CD4-positive, alpha-beta T cell treated with Interleukin-15 for 1 hour (primary cell): ENCODE measurements at places on chromosomes 3 and 15.

DNA sequence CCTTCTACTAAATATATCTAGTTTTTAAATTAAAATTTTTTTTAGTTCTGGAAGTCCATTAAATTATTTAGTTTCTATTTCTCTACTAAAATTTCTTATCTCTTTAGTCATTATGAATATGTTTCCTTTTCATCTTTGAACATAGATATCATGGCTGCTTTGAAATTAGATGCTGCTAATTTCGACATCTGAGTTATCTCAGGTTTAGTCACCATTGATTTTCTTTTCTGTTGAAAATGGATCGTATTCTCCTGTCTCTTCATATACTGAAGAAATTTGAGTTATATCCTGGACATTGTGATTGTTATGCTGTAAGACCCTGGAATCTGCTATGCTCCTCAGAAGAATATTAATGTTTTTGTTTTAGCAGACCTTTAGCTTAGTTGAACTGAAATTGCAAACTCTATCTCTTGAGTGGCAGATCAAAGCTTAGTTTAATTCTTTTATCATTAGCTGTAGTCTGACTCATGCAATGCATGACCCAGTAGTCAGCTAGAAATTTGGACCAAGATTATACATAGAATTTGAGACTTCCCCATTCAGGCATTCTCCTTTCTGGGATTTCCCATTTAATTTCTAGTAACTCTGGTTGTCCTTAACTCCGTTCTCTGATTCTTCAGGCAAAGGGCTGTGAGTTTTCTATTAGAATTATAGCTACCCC is 439.8 kb upstream of the IL12A start:
- no peak for DNase-seq

DNA sequence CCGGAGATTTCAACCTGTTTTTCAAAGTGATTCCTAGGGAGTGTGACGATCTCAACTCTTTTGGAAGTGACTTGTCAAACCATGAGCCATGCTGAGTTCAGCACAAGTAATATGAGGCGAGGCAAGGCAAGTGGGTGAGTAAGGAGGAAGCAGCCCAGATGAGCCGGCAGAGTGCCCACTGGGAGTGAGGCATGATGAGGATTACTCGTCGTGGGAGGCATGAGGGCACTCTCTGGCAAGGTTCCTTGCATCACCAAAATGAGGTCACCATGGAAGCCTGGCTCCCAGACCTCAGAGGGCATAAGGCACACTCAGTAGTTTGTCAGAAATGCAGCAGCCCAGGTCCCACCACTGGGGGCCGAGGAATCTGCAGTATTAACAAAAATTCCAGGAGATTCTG is 636.1 kb downstream of the MAGI1 start:
- no peak for DNase-seq

DNA sequence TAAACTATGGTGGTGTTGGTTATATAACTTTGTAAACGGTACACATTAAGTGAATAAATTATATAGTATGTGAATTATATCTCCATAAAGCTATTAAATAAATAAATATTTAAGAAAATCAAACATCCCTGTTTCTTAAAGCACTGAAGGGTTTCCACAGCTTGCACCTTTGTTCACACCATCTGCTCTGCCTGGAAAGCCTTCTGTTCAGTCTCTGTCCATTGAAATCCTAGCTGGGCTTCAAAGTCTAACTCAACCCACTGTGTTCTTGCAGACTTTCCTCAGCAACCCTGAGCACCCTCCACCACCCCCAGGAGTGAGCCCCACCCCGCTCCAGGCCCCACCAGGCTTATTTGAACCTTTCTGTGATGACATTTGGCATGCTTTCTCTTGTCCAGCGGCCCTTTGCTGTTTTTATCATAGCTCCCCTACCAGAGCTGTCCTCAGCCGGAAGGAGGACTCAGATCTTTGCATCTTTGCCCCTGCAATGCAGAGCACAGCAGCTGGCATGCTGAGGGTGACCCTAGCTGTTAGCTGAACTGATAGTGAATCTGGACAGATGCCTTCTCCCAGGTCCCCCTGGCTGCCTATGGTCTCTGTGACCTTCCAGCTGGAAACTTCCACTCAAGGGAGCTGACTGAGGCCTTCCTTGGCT is 105.2 kb downstream of the DAPK2 start:
- no peak for DNase-seq

DNA sequence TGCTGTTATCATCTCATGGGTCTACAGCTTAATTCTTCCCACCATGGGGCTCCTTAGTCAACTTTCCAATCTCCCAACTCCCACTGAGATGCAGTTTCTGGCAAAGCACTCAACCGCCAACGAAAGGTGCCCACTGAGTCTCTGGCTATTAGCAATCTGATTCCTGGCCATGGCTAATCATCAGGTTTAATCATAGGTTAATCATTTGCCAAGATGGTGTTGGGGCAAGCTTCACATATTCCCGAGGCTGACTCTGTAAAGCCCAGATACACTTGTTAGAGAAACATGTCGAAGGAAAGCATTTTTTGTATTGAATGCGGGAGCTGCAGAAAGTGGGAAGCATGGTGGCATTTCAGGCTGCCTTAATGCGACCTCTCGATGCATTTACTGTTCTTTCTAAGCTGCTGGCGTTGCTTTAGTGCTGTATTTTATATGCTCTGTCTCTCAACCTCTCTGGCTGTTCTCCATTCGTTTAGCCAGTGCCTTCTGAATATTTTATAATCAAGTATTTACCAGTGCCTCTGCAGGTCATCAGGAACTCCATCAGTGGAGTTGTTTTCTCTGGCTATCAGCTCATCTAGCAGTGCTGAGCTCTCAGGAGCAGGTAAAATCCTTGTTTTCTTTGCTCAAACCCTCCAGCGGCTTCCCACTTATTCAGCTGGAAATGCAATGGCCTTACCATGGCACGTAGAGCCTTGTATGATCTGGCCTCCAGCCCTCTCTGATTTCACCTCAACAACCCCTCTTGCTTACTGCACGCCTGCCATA is 67.0 kb downstream of the EDEM1 start:
- no peak for DNase-seq

- no peak for DNase-seq
Measured at GRCh38 chr3:155046935-155047334, 33.2 kb upstream of the MME start.

DNA sequence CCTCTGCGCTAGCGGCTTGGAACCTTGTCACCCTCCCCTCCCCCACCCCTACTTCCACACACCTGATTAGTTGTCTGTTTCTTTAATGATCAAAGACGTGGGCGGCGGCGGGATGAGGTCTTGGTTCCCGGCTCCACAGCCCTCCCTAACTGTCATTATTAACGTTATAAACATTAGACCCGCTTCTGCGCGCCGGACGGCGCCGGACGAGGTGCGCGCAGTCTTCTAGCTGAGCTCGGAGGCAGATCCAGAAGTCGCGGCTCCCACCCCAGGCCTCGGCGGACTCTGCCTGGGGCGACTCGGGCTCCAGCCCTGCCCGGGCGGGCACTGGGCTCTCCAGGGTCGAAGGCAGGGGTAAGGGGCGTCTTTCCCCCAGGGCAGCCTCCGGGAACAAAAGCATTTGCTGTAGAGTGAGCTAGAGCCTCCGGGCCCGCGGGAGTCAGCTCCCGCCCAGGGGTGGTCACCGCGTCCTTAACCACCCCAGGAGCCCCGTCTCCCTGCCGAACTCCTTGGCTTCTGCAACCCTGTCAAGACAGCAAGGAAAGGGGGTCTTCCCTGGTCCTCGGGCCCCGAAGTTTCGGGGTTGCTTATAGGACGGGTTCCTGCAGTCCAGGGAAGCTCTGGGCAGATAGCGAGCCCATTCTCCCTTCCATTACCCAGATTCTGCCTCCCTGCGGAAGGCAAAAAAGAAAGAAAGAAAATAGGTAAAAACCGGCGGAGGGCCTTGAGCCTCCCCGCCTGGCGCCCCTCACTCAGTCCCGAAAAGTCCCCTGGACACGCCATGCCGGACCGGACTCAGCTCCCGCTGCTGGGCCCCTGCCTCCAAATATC is 2.2 kb upstream of the ISLR2 start:
- DNase-seq, result no peak

DNA sequence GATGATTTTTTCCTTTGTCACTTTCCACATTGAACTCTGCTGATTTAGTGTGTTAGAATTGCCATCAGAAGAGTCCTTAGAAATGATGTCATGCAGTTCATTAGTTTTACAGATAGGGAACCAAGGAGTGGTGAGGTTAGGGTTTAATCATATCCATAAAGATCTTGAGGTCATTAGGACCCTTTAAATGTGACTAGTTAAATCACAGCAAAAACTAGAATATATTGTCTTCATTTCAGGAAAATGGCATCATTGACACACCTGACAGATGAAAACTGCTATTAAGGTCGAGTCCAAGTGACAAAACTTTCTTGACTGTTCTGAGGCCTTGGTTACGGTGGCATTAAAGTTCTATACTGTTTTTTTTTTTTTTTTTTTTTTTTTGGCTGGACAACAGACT is 50.5 kb downstream of the MBNL1 start:
- DNase-seq, result no peak

GRCh38 chr3:191327526-191327925 is 1.7 kb upstream of the CCDC50 start:
- no peak for DNase-seq

- DNase-seq, result no peak
Measured at GRCh38 chr3:62538691-62539356, 165.5 kb upstream of the FEZF2 start.

GRCh38 chr3:99418209-99418635 is 220.2 kb upstream of the COL8A1 start:
- DNase-seq, result no peak

- no peak for DNase-seq
Measured at GRCh38 chr3:150237490-150237889, 170.6 kb upstream of the TSC22D2 start.

DNA sequence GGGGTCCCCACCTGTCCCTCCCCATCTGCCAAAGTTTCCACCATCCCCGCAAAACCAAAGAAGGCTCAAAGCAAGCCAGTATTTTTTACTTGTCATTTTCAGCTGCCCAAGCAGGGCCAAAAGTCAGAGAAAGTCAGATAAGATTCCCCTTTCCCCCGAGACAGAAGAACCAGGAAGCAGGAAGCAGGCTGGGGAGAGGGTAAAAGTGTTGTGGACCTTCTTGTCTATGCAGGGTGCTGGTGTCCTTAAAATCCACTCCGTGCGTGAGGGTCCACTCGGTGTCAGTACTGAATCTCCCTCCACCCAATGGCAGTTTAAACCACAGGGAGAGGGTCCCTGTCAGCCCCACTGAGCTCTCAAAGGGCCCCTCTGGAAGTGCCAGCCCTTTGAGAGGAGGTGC is 20.2 kb upstream of the RPL32 start:
- DNase-seq, result no peak

DNA sequence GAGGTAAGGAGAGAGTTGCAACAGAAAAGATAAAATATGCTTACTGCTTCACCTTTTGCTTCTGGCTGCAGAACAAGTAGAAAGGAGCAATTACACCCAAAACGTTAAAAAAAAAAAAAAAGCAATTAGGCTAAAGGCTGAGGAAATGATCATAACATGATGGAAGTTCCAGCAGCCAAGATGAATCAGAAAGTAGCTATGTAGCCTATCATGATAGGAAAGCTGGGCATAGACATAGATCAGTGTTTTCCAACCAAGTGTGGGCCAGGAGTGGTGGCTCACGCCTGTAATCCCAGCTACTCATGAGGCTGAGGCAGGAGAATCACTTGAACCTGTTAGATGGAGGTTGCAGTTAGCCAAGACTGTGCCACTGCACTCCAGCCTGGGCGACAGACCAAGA is 52.6 kb downstream of the AGTR1 start:
- DNase-seq, result no peak

- DNase-seq, result no peak
Measured at GRCh38 chr3:184740509-184741258, 28.8 kb upstream of the MAGEF1 start.

DNA sequence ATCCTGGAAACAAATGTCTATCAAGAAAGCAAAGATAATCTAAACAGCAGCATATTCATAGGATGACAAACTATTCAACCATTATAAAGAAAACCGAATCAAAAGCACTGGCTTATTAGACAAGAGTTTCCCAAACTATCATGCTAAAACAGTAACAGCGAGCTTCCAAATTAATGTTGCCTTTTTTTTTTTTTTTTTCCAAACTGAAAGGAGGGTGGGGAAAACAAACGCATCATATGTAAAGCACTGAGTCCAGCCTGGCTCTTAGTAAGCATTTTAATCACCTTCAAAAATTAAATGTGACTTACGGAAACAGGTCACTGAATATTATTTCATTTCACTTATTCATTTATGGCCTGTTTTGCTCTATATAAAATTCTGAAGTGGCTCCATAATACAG is 2.3 kb downstream of the TJP1 start:
- no peak for DNase-seq

GRCh38 chr15:39125904-39126303 is 455.0 kb upstream of the THBS1 start:
- DNase-seq, result peak; percentile 18

- peak; percentile 17 for DNase-seq
Measured at GRCh38 chr3:149971403-149972075, 844 bp upstream of the PFN2 start.

DNA sequence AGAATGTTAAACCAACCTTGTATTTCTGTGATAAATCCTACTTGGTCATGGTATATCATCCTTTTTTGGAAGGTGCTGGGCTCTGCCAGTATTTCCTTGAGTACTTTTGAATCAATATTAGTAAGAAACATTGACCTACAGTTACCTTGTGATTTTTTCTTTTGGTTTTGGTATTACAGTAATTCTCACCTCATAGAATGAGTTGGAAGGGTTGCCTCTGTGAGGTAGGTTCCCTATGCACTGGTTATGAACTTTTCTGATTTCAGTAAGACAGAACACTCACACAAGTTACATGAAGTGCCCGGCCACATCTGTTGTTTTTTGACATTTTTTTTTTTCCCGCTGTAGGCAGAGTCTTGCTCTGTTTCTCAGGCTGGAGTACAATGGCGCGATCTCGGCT is 20.0 kb downstream of the PCCB start:
- DNase-seq, result no peak

DNA sequence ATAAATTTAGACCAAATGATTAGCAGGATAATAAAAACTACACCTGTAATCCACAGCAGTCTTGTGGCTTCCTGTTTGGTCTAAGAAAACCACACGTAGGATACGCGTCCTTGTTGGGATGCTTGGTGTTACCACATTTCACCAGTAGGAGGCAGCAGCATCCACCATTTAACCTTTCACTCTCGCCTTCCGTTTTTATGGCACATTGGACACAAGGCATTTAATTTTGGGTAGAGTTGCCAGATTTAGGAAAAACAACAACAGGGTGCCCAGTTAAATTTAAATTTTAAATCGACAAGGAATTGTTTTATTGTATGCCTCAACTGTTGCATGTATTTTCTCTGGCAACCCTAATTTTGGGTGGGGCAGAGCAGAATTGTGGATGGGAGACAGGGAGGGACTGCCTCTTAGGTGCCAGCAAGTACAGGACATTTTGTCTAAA is 6.3 kb downstream of the LRRC31 start:
- peak; percentile 63 for DNase-seq

GRCh38 chr3:5021116-5022092 is 42.2 kb downstream of the BHLHE40 start:
- DNase-seq, result no peak
